Activated CD4-positive, alpha-beta T cell treated with anti-CD3 and anti-CD28 coated beads, Interleukin-2, amount 50 U/mL, for 4 hours (primary cell): ENCODE measurements at places on chromosomes 6 and 20.

DNA sequence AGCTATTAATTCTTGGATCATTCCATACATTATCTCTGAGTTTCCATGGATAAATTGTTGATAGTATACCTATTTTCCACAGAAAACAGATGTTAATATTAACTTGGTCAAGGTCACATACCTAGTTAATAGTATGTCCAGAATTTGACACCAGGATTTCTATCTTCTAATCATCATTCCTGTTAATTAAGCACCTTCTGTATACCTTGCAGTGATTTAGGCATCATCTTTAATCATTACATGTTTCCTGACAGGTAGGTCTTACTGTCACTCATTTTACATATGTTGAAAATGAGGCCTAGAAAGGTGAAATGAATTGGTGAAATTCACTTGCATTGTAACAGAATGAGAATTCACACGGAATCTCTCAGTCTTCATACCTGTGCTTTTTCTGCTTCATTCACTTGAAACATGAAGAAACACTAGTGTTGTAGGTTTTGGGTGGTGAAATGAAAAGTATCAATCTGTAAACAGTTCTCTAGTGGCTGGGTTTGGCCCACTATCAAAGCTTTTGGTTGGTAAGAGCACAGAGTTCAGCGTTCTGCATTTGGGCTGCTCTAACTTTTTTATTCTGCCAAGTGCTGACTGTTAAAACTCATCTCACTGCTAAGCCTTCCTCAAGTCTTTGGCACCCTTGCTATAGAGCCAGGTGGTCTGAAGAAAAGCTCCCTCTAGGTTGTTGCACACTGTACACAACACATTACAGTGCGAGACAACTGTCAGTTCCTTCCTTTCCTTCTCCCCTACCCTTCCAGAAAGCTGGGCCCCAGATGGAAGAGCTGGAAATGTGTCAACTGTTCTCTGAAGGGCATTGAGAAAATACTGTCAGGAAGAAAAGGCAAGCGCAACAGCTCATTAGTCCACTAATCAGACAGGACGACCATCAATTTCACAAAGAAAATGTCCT, 57.8 kb upstream of the C20orf144 start:
- no peak for DNase-seq

DNA sequence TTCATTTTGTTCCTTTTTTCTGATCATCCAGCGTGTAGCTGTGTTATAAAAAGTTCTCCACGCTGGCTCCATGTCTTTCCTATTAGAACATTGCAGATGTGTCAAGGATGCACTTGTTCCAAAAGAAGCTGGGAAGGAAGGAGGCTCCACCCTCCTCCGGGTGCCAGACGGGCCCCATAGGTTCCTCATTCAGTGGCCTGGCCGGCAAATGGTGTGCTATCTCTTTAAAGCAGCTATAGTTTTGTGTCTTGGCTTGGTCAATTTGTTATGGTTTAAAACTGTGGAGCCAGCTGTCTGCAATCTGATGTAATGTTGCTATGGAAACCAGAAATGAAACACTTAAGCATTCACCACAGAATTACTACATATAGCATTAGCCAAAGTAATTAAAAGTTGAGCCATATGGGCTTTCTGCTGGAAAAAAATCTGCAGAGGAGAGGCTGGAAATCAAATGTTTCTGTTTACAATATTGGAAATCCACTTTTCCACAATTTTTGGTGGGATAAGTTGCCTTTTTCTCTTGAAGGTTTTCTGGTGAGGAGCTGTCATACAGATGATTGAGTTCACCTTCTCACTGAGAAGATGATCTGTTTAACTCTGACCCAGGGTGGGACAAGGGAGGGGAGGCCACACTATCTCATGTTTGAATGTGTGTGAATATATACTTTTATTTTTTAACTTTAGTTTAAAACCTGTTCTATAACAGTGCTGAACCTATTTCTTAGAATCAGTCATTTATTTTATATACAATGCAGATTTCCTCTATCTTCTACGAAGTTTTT, 167.4 kb downstream of the SASH1 start:
- DNase-seq, result no peak

GRCh38 chr6:127114214-127114760, 4.2 kb upstream of the RSPO3 start:
- DNase-seq, result no peak

GRCh38 chr6:44000164-44000842, 126.9 kb downstream of the MRPL14 start:
- no peak for DNase-seq

- DNase-seq, result no peak
These were observed 169.8 kb downstream of the BACH2 start for GRCh38 chr6:90126839-90127238.

GRCh38 chr6:108714101-108714765, 134.0 kb upstream of the ARMC2 start:
- no peak for DNase-seq

GRCh38 chr6:118280210-118280609, 267.9 kb upstream of the PLN start:
- no peak for DNase-seq

GRCh38 chr6:35084041-35084491, 57.1 kb downstream of the TCP11 start:
- DNase-seq, result no peak

DNA sequence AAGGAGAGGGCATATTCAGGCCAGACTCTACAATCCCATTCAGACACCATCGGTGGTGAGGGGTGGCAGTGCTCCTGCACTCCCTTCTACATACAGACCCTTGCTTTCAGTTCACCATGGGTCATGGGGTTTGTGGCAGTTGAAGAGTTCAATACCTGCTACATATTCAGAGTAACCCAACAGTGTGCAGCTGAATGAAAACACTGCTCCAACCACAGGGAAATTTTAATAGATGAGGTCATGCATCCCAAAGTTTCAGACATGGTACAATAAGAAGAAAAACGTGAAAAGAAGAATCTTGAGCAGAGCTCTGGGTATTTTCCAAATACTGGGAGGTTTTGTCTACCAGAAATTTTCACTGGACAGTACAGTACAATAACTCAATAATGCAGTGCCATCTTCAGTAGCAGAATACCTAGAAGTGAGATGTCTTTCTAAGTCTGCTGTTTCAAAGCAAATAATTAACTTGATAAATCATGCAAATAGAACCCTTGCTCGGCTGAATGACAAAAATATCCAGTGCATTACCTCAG, 162.1 kb downstream of the PTPRK start:
- no peak for DNase-seq

- no peak for DNase-seq
These were observed 14.6 kb upstream of the SYNJ2 start for GRCh38 chr6:157967020-157967419.

GRCh38 chr6:138953451-138953850, 34.6 kb downstream of the REPS1 start:
- DNase-seq, result no peak

DNA sequence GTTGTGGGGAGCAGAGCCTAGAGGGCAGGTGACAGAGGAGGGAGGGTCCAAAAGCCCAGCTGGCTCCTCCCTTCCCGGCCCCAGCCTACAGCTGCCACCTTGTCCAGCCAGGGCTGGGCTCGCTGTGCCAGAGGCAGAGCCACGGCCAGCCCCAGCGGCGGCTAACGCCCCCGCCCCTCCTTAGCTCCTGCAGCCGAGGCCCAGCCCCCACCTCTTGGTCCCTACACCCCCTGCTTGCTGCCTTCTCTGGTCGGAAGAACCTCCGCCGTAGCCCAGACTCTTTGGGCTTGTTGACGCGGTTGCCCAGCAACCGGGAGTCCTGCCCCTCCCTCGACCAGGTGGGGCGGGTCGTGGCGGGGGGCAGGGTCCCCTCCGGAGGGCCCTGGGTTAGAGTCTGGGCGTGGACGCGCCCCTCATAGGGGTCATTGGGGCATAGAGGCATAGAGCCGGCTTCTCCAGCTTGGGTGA, 521 bp upstream of the LKAAEAR1 start:
- no peak for DNase-seq

- no peak for DNase-seq
These were observed 261.5 kb downstream of the KIF16B start for GRCh38 chr20:16311756-16312155.

DNA sequence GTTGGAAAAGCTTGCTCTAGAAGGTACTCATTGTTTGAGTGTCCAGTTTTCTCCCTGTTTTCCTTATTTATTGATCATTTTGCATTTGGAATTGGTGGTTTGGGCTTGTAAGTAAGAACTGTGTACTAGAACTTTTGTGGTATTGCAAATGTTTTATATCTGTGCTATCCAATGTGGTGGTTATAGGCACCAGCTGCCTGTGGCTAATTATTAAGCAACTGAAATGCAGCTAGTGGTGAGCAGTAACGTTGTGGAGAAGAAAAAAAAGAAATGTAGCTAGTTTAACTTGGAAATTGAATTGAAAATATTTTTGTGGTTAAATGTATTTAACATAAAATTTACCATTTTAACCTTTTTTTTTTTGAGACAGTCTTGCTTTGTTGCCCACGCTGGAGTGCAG, 50.7 kb upstream of the MAPK13 start:
- no peak for DNase-seq

GRCh38 chr20:57851796-57852195, 142.0 kb upstream of the PMEPA1 start:
- no peak for DNase-seq

DNA sequence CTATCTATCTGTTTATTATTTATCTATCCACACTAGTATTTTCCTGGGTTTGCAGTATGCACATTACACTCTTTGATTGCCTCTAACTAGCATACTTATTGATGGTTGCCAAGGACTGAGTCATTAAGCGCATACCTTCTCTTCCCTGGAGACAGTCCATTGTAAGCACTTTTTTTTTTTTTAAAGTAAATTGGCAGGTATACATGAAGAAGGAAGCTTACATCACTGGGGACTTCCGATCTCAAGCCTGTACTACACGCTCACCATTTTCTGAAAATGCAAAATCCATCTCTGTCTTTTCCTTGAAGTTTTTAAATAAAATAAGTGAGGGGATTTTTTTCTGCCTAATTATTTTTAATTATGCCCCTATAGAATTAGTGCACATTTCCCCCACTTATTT, 63.5 kb downstream of the HMGN3 start:
- no peak for DNase-seq

DNA sequence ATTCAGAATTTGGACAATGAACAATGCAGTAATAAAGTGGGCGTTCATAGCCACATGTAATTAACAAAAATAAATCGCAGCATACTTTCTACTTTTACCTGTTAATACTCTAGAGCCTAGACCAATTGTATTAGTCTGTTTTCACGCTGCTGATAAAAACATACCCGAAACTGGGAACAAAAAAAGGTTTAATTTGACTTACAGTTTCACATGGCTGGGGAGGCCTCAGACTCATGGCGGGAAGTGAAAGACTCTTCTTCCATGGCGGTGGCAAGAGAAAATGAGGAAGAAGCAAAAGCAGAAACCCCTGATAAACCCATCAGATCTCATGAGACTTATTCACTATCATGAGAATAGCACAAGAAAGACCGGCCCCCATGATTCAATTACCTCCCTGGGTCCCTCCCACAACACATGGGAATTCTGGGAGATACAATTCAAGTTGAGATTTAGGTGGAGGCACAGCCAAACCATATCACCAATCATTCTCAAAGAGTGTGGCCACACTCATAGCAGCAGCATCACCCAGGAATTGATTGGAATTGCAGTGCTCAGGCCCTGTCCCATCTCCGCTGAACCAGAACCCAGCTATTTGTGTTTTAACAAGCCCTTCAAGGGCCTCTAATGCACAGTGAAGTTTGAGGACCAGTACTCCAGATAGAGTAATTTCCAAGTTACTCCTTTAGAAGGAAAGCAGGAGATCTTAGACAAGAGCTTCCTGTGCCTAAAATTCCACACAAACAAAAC, 650.0 kb downstream of the KIF16B start:
- no peak for DNase-seq

DNA sequence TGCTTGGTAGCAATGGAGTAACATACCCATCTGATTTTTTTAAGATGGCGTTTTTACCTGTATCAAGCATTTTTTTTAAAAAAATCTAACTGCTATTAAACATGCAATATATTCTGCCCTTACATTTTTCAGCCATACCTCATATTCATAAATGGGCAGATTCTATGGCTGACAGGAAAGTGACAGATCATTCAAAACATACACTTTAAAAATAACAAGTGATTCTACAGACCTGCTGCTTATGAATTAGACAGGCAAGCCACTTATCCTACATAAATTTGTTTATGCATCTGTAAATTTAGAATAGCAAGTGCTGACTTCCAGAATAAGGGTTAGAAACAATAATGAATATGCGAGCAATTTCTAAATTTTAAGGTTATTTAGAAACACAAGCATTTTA, 82.7 kb downstream of the TBXT start:
- no peak for DNase-seq

DNA sequence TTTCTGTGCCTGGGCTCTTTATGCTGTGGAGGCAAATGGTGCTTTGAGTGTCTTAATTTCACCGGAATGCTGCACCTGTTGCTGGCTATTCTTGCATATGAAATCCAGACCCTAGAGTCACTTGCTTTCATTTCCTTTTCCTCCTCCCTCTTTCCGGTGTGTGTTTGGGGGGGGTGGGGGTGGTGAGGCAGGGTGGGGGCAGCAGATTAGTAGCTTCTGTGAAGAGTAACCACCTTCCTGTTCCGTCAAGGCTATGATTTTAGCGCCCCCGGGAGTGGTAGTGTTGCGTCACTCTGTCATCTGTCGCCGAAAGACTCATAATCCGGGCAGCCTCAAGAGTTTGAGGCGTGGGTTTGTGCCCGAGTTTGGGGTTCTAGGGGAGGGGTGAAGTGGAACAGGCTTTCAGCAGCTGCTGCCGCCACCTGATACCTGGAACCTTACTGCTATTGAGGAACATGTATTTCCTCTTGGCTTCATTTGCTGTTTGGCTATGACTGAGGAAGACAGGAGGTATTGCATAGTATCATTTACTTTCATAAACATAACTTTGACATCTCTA, 49.1 kb downstream of the UTRN start:
- peak; percentile 67 for DNase-seq

- DNase-seq, result no peak
These were observed 33.4 kb downstream of the PRDM1 start for GRCh38 chr6:106119546-106119945.

DNA sequence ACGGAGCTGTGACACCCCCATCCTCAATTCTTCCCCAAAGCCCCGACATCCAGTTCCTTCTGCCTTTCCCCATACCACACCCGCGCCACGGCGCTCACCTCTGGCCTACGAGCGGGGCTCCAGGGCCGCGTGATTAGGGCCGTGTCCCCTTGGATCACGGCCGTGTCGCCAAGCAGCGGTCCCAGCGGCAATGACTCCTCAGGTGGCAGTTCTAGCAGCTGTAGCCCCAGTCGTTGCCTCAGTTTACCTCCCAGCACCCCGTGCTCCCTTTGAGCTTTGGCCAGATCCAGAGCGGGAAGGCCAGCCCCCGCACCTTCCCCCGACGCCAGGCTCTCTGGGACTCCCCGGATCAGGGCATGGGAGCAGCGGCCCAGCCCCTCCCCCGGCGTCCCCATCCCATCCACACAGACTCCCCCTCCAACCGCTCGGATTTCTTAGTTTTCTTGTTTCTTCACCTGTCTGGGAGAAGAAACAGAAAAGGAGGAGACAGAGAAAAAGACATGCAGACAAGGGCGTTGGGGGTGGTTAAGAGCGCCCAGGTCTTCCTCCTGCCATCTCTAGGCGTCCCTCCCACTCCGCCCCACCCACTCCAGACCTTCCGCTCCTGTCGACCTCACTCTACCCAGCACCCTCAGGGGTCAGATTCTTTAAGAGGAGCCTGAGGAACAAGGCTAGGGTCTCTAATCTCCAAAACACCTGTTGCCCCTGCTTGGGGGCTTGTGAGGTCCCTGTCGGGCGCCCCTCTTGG, at the start of gene DDAH2:
Gene DDAH2, minus strand, starts transcription at position 533 of the 748 bp plus-strand sequence. Its CDS starts 138 bp downstream, at position 395.
- DNase-seq, result no peak

GRCh38 chr20:51759769-51760510, 8.2 kb downstream of the ATP9A start:
- DNase-seq, result no peak

GRCh38 chr6:161111261-161111660, 119.7 kb downstream of the MAP3K4 start:
- no peak for DNase-seq
